ENCODE measurements at places on chromosomes 1 and 21.

DNA sequence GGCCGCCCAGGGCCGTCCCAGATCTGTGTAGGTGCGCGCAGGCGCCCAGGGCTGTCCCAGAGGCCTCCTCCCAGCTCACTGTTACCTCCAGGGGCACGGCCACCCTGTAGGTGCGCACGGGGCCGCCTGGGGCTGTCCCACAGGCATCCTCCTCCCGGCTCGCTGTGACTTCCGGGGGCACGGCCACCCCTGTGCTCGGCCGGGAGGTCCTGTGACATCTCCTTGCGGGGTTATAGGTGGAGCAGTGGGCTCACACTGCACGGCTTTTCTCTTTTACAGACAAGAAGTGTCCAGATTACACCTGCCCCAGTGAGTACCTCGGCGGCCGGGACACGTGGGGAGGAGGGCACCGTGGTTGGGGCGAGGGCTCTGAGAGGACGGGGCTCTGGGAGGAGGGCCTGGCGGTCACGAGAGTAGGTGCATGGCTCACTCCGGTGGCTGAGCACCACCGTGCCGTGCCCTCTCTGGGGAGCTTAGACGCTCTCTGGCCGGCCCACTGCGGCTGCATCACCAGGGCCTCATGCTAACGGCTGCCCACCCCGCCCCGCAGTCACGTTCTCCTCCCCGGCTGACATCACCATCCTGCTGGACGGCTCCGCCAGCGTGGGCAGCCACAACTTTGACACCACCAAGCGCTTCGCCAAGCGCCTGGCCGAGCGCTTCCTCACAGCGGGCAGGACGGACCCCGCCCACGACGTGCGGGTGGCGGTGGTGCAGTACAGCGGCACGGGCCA, 21.4 kb downstream of the COL6A1 start:
- no peak for DNase-seq

GRCh38 chr1:74395571-74395970, 116.8 kb downstream of the LRRC53 start:
- no peak for DNase-seq

DNA sequence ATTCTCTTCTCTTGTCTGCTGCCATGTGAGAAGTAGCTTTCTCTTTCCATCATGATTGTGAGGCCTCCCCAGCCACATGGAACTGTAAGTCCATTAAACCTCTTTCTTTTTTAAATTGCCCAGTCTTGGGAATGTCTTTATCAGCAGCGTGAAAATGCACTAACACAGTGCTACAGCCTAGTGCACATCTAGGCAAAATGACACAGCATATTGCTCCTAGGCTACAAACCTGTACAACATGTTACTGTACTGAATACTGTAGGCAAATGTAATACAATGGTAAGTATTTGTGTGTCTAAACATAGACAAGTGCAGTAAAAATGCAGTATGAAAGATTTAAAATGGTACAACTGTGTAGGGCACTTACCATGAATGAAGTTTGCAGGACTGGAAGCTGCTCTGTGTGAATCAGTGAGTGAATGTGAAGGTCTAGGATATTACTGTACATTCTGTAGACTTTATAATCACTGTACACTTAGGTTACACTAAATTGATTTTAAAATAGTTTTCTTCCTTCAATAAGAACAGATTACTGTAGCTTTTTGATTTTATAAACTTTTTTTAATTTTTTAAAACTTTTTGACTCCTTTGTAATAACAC, 69.4 kb downstream of the RGS21 start:
- no peak for DNase-seq

DNA sequence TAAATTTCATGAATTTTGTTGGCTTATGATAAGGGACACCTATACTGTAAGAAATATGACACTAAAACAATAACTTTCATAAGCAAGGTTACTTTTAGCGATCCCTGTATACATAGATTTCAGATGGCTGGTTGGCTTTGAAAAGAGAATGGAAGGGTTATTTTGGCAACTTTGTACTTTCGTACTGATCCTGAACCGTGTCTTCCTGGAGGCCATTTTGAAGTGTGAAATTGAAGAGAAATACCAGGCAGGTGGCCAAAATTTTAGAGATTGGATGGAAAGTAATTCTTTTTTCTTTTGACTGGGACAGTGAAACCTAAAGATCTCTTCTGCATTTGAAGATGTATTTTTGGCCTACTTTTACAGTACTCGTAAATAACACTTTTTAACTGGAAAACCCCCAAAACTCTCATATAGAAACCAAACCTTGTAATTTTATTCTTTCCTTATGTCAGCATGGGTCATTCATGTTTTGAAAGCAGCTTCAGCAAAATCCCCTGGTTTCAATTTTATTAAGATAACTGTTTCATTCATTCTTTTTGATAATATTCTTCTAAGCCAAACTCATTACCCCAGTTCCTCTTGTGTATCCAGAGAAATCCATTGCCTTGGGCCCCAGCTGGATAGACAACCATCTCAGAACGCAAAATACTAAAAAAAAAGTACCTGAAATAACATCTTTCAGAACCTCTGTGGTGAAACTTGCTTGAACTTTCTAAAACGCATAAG, 38.4 kb upstream of the ZNF281 start:
- no peak for DNase-seq

DNA sequence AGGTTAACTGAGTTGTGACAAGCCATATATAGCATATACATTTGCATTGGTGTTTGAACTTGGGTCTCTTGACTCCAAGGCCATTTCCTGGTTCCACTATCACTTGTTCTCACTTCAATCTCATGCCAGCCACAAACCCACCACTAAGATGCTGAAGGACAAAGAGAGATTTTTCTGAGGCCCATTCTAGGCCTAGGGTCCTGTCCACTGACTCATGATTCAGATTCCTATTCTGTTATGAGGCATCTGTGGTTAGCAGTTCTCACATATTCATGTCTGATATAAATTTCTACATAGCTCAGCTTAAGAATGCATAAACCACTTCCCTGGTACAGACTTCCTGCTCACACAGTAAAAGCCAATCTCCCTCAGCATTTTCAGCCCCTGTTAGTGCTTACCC, 326.1 kb upstream of the BEND5 start:
- DNase-seq, result peak; percentile 92

DNA sequence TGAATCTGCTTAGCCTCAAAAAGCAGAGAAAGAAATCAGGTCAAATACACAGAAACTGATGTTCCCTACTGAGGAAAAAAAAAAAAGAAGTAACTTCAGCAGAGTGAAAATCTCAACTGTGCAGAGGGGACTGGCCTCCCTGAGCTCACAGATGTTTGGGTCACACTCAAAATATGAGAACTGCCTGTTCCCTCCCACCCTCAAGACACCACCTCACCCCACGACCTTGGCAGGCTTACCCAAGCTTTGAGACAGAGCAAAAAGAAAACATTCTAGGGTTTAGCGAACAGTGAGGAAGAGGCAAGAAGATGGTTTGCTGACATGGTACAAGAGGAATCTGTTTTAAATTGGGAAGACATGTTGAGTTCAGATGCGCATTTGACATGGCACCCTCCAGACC, 48.8 kb downstream of the NID1 start:
- no peak for DNase-seq

DNA sequence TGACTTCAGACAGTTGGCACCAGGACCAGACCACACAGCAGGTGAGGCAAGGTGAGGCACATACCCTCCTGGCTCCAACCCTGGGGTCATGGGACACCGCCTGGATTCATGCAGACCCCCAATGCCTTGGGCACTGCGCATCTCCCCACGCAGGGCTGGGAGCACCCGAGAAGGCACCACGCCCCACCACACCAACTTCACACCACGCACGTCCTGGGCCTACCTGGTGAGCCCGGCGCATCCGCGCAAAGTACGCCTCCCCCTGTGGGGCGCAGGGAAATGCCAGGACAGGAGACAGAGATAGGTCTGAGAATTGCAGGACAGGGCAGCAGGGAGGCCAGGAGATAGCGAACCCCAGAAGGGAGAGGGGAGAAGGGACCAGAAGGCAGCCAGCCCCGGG, 58.5 kb downstream of the LDLRAD2 start:
- DNase-seq, result no peak

GRCh38 chr1:118099686-118100085, 85.3 kb downstream of the SPAG17 start:
- no peak for DNase-seq

GRCh38 chr1:20376880-20377494, 86.3 kb downstream of the VWA5B1 start:
- DNase-seq, result no peak

- no peak for DNase-seq
Measured at GRCh38 chr1:47459253-47459788, 21.5 kb downstream of the FOXD2 start.

DNA sequence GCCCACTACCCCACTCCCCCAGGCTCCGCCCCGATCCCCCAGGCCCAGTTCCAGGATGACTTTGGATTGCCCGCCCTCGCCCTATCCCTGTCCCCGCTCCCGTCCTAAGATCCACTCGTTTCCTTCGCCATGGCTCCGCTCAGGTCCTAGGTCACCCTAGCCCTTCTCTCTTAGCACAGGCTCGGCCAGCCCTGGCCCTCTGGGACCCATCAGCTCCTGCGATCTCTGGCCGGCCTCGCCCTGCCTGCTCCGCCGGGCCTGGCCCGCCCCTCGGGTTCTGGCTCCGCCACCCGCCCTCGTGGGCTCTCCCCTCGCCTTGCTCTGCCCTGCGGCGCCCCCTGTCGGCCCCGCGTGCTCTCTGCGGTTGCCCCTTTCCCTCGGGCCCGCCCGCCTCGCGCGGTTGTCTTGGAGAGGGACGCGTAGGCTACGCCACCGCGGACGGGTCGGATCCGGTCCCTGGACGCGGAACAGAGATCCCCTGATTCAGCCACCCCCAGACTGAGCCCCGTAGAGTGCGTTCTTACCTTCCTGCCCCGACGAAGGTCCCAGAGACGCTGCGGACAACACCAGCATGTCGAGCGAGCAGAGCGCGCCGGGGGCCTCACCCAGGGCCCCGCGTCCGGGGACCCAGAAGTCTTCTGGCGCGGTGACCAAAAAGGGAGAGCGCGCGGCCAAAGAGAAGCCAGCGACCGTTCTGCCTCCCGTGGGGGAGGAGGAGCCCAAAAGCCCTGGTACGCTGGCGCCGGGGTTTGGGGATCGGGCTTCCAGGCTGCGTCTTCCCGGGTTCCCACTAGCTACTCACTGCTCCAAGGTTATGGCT, at the start of gene LRRC71:
Gene LRRC71, plus strand, starts transcription at position 400 of the 820 bp plus-strand sequence. Its CDS starts 172 bp downstream, at position 572.
- no peak for DNase-seq

DNA sequence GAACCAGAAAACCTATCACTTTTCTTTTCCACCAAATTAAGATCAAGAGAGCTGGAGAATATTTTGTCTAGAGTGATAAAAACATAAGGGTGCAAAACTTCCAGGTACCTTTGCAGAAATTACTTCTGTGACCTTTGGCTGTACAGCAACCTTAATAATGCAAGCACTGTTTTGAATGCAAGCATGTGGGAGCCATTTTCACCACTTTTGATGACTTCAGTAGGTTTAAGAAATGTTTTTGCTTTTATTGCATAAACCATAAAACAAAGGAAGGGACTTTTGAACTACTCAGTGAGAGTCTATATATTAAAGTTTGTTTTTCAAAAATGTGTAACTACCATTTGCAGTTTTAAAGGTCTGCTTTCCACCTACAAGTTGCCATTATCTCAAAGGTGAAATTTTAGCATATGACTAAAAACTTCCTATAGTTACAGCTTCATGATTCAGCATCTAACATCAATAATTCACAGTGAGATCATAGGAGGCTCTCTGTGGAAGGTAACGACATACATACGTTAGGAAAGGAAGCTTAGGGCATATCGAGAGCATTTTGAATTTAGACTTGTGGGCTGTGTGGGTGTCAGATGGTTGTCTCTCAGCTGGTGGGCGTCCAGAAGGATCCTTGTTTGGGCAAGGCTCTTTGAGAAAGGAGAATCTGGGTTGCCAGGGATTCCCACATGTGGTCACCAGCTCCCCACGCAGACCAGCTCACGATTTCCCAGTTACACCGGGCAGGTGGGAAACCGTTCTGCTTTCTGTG, 1.1 kb upstream of the GADD45A start:
- peak; percentile 86 for DNase-seq

- no peak for DNase-seq
Measured at GRCh38 chr1:40090652-40091355, 6.2 kb downstream of the PPT1 start.

DNA sequence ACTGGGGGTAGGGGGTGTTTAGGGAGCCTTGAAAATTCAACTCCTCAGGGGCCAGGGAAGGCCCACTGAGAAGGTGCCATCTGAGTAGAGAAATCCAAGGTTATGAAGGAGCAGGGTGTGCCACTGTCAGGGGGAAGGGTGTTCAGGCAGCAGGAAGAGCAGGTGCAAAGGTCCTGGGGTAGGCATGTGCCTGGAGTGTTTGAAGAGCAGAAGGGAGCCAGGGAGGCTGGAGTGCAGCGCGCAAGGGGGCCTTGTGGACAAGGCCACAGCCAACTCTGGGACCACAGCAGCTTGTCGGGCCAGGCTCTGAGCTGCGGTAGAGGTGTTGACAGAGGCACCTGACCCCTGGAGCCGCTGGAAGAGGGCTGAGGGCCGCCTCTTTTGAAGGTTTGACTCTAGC, 19.3 kb downstream of the ACTL8 start:
- DNase-seq, result no peak

GRCh38 chr1:178055779-178056471, 38.0 kb upstream of the RASAL2 start:
- peak; percentile 44 for DNase-seq

- DNase-seq, result peak; percentile 77
Measured at GRCh38 chr1:206694171-206695124, 9.7 kb downstream of the MAPKAPK2 start.

GRCh38 chr1:231969076-231969475, 342.5 kb downstream of the DISC1 start:
- no peak for DNase-seq

GRCh38 chr1:72122099-72122880, 160.0 kb downstream of the NEGR1 start:
- DNase-seq, result no peak

GRCh38 chr1:168032029-168032428, 95.2 kb upstream of the MPC2 start:
- no peak for DNase-seq

DNA sequence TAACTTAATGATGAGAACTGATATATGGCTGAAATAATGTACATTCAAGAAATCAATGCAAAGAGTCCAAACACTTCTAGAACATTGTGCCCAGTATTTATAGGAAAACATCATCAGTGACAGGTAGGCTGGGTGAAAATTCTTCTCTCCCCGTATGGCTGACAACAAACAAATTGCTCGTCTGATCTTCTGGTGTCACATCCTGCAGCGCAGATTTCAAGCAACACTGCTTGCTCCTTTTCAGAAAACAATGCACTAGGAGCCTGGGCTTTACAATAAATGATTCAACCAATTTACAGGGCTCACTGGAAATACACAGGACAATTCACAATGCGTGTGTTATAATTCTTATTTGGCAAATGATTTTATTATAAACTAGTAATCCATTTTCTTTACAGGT, 185.3 kb downstream of the RERE start:
- DNase-seq, result no peak

DNA sequence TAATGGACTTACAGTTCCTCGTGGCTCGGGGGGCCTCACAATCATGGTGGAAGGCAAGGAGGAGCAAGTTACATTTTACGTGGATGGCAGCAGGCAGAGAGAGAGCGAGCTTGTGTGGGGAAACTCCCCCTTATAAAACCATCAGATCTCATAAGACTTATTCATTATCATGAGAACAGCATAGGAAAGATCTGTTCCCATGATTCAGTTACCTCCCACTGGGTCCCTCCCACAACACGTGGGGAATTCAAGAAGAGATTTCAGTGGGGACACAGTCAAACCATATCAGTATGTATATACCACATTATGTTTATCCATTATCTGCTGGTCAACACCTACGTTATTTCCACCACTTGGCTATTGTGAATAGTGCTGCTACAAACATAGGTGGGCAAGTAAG, 352.3 kb upstream of the B3GALT2 start:
- DNase-seq, result no peak
